ENCODE measurements at places on chromosomes 2 and 18. TPM values are rescaled to one million over a fixed set of nuclear protein-coding genes. Genes with fewer than 3 reads are reported as not detected.

Gene TSHZ1
- 3.3 TPM for total RNA-seq

Gene DPP10
- not detected for total RNA-seq

Gene TRPM8
- total RNA-seq, result not detected

Gene REG3A
- not detected for total RNA-seq

Gene HAAO
- total RNA-seq, result 12.2 TPM

Gene ABHD1
- total RNA-seq, result 0.16 TPM

Gene MREG
- total RNA-seq, result 1.6 TPM

Gene SIGLEC15
- 3.2 TPM for total RNA-seq

Gene RUFY4
- not detected for total RNA-seq

Gene PRSS56
- total RNA-seq, result not detected

Gene NEMP2
- total RNA-seq, result 4.4 TPM

Gene TMEM247
- not detected for total RNA-seq

Gene ABI2
- total RNA-seq, result 15.4 TPM

Gene TMX3
- total RNA-seq, result 65.1 TPM

Gene FAHD2A
- 22.7 TPM for total RNA-seq

Gene ALPP
- not detected for total RNA-seq

Gene SCLY
- 10.9 TPM for total RNA-seq

Gene UNC50
- 49.9 TPM for total RNA-seq

Gene CNDP1
- total RNA-seq, result not detected

Gene GREB1
- total RNA-seq, result 0.47 TPM

Gene NTSR2
- total RNA-seq, result not detected

Gene KCNF1
- total RNA-seq, result under 0.01 TPM

Gene SCTR
- total RNA-seq, result not detected

Gene EFHD1
- total RNA-seq, result not detected

Gene CROCC2
- total RNA-seq, result 0.26 TPM

Gene AQP12B
- not detected for total RNA-seq

Gene AOX1
- 19.4 TPM for total RNA-seq

Gene VWC2L
- total RNA-seq, result under 0.01 TPM

Gene PCARE
- not detected for total RNA-seq

Gene SCG2
- 0.09 TPM for total RNA-seq

Gene LRP1B
- under 0.01 TPM for total RNA-seq

Gene TUBA4B
- under 0.01 TPM for total RNA-seq

Gene FAM124B
- total RNA-seq, result under 0.01 TPM

Gene OBSL1
- total RNA-seq, result 54.0 TPM
